ENCODE measurements at places on chromosomes 6 and 20.
A peak's percentile ranks its signal among the peaks of the same experiment; 100 is the strongest.

- no peak for DNase-seq
These were observed 2.6 kb upstream of the BPIFB4 start for GRCh38 chr20:33076662-33077372.

- DNase-seq, result no peak
These were observed 48.2 kb upstream of the BLCAP start for GRCh38 chr20:37575884-37576283.

DNA sequence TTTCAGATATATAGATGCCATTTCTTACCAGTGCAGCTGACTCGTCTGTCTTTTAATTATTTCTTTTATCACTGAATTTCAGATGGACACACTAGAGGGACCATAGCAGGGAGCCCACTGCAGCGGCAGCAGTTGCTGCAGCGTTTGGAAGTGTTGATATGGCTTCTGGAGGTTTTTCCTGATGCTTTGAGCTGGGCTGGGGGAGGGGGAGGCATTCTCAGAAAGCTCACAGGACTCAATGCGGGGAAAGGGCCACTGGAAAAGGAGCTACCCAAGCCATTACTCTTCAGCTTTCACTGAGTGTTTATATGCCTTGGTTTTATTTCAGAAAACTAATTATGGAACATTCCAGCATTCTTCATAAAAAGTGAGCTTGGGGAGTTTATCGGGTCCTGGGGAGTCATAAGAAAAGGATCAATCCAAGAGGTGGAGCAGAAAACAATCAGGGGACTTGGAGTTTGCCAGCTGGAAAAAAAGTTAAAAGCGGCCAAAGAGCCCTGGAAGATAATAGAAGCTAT is 740.4 kb upstream of the FLRT3 start:
- DNase-seq, result no peak

DNA sequence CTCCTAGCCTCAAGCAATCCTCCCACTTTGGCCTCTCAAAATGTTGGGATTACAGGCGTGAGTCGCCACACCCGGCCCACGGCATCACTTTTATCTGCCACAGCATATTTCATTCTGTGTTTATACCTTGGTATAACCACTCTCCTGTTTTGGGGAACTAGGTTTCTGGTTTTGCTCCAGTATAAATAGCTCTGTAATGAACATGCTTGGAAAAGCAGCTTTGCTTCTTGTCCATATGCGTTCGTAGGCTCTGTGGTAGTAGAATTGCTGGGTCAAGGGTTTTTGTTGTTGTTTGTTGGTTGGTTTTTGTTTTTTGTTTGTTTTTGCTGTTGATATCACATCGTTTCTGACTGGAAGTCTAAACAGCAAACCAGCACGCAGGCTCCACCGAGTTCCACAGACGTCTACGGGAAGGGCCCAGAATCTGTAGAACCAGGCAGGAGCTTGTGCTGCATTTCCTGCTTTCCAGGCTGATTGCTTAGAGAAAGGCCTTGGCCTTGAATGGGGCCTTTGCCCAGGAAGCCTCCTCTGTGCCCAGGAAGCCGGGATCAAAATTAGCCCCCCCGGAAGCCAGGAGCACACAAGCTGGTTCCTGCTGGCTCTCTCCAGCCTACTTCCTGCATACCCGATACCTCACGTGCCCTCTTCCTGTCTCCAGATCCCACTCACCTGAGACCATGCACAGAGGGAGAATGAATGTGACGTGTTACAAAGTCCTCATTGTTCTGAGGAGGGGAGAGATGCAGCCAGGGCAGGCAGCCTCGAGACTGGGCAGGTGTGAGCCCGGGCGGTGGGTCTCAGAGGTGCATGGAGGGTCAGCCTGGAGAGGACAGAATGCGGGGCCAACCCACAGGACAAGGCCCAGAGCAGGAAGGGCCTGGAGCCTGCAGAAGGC is 34.7 kb downstream of the AAR2 start:
- no peak for DNase-seq

DNA sequence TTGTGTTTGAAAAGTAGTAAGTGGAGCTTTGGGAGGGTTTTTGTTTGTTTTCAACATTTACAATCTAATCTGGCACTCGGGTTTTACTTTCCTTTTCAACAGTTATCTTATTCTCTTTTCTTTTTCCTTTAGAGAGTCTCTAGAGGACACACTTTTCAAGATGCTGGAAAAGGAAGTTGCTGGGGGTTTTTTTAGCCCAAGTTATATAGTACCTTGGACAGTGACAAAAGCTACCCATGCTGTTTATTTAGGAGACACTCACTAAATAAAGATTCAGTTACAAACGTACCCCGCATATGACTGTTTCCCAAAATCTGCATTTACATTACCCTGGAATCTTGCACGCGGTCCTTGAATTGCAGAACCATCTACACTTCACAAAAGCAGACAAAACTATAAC is 78.8 kb downstream of the MAP7 start:
- DNase-seq, result no peak

GRCh38 chr6:282177-282866 is 10.0 kb upstream of the DUSP22 start:
- DNase-seq, result no peak

DNA sequence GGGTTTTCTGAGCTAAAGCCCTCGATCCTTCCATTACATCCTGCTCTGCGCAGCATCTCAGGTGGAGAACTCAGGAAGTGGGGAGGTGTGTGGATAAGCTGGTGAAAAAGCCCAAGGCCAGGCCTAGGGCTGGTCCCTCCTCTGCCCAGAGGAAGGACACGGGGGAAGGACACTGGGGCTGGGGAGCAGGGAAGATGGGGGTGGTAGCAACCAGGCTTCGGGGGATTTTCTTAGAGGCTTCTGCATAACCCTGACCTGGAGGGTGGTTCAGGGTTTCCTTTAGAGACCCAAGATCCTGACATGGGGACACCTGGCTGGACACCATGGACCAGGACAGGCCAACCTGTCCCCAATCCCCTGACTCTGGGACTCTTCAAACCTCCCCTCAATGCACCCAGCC is 37.9 kb downstream of the SUN5 start:
- no peak for DNase-seq

GRCh38 chr6:15061908-15062515 is 183.9 kb upstream of the JARID2 start:
- no peak for DNase-seq

DNA sequence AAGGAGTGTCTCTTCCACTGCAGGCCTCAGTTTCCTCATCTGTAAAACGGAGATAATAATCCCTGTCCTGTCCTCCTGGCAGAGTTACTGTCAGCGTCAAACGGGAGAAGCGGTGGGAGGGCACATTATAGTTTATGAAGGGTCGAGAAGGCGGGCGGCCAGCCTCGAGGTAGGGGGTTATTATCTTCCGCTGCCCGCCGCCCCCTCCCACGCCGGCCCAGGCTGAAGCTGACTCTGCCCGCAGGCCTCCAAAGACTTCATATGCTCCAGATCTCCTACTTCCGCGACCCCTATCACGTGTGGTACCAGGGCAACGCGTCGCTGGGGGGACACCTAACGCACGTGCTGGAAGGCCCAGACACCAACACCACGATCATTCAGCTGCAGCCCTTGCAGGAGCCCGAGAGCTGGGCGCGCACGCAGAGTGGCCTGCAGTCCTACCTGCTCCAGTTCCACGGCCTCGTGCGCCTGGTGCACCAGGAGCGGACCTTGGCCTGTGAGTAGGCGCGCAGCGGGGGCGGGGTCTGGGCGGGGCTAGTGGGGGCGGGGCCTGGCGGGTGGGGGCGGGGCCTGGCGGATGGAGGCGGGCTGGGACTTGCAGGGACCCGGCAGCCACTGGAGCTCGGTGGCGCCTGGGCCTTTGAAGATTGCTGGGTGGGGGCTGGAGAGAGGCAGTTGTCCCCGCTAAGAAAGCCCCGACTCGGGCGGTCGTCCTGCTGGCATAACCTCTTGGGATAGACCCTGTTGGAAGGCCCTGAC is 2.8 kb downstream of the PROCR start:
- DNase-seq, result no peak

GRCh38 chr20:25369971-25370370 is 20.7 kb downstream of the ABHD12 start:
- no peak for DNase-seq

GRCh38 chr6:156457601-156458000 is 319.6 kb upstream of the ARID1B start:
- no peak for DNase-seq

DNA sequence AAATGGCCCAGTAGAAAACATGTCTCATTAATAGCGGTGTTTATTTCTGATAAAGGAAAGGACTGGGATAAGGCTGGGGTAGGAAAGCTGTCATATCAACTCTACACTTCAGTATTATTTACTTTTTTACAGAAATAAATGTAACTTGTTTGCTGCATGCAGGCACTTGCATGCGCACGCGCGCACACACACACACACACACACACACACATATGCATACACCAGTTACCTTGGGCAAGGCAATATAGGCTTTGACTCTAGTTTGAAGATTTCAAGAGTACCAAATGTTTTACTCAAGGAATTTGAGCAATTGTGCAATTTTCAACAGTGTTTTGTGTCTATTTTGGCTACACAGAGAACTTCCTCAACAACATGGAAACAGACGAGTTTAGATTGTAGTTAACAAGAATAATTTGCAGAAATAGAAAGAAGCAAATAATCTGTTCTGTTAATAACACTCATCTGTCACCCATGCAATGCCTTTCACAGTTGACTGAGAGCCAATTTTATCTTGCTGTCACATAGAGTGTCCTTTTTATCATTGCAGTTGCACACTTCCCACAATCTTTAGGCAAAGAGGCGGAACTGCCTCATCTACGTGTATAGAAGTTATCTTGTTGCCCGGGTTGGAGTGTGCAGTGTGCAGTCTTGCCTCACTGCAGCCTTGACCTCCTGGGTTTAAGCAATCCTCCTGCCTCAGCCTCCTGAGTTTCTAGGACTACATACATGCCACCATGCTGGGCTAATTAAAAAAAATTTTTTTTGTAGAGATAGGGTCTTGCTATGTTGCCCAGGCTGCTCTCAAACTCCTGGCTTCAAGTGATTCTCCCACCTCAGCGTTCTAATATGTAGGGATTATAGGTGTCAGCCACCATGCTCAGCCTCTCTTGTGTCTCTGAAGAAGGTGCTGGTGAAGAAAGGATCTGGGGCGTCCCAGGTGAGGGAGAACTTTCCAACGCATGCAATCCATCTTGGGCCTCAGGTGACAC is 74.8 kb upstream of the SHLD1 start:
- no peak for DNase-seq

DNA sequence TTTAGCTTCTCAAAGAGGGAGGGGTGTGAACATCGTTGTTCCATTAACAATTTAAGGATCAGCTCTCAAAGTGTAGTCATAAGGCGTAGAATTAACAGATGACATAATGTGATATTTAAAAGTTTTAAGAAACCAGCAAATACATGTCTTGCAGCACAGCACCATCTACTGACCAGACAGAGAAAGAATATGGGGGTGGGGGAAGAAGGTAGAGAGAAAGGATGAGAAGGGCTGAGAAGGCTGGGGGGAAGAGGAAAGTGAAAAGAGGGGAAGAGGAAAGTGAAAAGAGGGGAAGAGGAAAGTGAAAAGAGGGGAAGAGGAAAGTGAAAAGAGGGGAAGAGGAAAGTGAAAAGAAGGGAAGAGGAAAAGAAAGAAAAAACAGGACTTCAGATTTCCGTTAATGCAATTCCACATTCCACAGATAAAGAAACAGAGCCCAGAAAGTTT is 80.9 kb downstream of the HAO1 start:
- DNase-seq, result peak; percentile 42

GRCh38 chr6:157825243-157825904 is 2.3 kb downstream of the SNX9 start:
- DNase-seq, result no peak

GRCh38 chr20:22795433-22795832 is 211.1 kb upstream of the FOXA2 start:
- no peak for DNase-seq

GRCh38 chr6:144284783-144285547 is at the start of gene UTRN:
UTRN (plus strand) TSS chr6:144285335; CDS start chr6:144291829, 6,494 bp downstream.
- peak; percentile 36 for DNase-seq

DNA sequence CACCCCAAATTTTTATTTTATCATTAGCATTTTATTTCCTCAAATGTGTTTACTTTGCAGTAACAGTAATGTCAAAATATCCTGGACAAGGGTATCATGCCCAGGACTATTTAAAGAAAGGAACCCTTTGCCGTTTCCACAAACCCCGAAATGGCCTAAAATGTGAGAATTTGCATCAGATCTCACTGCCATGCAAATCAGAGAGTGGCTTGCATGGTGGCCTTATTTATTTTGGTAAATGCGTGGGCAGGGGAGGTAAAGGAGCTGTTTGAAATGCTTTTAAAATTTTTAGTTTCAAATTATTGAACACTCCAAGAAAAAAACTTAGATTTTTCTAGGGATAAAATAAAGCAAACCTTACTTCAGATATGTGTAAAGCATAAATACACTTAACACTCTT is 43.8 kb downstream of the ADAT2 start:
- DNase-seq, result no peak

DNA sequence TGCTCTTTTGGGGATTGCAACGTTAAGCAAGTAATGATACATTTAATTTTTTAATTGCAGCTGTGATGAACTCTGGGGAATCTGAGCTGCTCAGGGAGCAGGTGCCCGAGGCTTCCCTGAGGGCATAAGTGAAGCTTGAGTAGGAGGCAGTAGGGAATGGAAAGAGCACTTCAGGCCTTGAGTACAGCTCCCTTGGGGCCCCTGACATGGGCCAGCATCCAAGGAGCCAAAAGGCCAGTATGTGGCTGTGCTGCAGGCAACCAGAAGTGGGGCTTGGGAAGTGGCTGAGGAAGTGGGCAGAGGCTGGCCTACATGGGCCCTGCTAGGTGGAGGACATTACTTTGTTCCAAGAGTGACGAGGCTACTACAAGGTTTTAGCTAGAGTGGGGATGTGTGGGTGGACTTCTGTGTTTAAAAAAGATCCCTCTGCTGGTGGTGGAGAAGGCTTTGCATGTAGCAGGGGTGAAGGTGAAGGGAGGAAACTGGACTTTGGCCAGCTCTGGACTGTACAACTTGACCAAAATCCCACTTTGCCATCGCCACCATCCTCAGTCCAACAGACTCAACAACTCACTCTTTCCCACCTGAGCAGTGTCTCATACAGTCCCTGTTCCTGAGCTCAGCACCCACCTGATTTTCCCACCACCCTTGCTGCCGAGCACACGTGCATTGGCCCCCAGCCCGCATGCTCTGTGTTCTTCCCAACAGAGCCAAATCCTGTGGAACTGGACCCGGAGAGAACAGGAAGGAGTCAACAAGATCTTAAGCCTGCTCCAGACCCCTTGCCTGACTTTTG is 10.9 kb upstream of the ZNF831 start:
- DNase-seq, result no peak

DNA sequence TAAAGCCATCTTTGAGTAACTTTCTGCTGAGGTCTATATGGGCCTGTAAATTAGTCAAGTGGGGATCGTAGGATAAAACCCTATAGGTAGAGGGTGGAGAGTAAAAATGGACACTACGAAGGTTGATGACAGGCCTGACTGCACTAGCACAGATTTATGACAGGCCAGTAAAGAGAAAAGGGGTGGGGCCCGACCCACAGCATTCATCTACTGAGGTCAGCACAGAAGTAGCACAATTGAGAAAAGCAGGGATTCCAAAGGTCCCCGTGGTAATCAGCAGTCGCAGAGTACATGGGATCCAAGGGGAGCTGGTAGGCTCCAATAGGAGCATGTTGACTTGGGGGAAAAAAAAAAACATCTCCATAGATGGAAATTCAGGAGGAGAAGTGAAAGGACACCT is 660.4 kb downstream of the TFAP2A start:
- no peak for DNase-seq
